ENCODE measurements at places on chromosomes 6 and 20.

DNA sequence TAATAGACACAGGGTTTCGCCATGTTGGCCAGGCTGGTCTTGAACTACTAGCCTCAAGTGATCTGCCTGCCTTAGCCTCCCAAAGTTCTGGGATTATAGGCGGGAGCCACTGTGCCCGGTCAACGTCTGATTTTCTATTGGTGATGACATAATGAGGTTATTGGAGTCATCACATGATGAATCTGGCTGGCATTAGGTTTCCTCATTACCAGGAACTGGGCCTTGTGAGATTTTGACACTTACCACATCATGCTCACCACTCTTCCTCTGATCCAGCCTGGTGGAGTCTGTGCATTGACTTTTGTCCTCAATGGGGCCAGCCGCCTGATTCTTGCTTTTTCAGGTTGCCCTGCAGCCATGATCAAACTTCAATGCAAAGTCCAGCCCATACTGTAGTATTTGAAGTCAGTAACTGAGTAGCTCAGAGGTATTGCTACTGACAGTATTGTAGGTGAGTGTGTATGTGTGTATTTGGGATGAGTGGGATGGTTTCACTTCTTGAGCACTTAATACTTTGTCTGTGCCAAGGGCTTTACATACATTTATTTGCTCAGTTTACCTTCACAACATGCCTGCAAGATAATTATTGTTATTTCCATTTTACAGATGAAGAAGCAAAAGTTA, 16.0 kb downstream of the ANKS1A start:
- no peak for DNase-seq

DNA sequence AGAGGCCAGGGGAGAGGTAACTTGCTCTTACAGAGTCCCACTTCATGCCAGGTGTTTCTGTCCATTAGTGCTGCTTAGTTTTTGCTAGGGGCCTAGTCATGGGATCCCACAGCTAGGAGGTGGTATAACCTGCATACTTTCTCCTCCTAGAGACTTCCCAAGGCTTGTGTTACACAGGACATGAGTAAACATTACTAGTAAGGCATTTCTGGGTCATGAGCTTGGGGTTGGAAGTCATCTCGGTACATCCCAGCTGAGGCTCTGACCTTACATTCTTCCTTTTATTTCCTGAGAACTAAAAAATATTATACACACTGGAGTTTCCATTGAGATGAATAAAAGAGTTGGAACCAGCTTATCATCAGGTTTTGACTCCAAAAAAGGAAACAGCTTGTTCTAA, 20.9 kb upstream of the PNPLA1 start:
- no peak for DNase-seq

- DNase-seq: no peak
Measured at GRCh38 chr20:14523090-14523489, 185.7 kb upstream of the FLRT3 start.

- DNase-seq: no peak
Measured at GRCh38 chr6:27669295-27669623, 196.4 kb upstream of the ZNF184 start.

DNA sequence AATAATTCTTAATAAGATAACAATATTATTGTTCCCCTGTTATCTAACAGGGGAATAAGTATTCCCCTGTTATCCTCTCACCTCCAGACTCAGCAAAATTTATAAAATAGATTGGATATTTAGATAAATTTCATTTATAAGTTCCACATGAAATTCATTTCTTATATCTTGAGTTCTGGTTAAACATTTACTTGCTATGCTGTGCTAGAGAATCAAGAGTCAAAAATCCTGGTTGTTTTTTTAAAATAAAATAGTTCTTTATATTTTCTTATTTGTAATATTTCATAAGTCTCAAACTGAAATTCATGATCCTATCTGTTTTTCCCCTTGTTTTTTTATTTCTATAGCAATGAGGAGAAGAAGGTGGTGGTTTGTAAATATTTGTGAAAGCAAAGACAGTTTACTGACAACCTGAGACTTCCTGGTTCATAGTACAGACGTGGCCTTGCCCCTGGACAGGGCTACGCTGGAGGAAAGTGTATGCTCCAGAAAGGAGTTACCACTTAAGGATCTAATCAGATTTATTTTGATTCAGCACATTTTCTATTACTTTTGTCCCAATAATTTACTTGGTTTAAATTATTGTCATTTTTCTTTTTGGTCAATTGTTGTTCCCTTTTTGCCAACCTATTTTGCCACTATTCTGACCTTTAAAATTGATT, 37.8 kb upstream of the MARCKS start:
- DNase-seq: no peak

- DNase-seq: no peak
Measured at GRCh38 chr6:12459945-12460661, 169.9 kb downstream of the EDN1 start.

DNA sequence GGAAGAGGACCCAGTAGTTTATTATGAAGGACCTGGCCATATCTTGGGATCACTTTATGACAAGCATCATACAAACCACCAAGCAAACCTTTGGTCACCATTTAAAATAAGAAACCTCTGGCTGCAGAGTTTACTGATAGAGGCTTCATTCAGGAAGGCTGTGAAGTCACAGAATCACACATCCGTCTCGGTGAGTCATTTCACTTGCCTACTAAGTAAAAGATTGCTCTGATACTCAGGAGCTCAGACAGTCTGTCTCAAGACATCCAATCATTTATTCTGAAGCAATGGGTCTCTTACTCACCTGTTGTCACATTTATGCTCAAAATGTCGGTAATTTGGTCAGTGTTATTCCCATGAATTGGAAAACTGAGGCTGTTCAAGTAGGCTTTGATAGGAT, 33.7 kb downstream of the ADGRF5 start:
- DNase-seq: no peak

DNA sequence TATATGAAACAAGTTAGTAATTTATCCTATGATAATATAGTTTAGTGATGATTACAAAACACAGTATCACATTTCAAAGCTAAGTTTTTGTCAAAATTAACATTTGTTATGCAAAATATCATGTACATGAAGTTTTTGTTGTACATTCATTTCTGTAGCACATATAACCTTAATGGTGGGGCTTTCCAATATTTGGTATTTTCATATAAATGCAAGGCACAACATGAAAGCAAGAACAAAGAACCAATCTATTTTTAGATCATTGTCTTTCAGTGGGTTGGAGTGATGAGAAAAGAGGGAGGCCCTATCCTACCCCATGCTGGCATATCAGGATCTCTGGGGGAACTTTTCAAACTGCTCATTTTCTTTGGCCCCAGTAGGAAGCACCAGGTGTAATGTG, 53.4 kb downstream of the FAM83B start:
- DNase-seq: no peak

DNA sequence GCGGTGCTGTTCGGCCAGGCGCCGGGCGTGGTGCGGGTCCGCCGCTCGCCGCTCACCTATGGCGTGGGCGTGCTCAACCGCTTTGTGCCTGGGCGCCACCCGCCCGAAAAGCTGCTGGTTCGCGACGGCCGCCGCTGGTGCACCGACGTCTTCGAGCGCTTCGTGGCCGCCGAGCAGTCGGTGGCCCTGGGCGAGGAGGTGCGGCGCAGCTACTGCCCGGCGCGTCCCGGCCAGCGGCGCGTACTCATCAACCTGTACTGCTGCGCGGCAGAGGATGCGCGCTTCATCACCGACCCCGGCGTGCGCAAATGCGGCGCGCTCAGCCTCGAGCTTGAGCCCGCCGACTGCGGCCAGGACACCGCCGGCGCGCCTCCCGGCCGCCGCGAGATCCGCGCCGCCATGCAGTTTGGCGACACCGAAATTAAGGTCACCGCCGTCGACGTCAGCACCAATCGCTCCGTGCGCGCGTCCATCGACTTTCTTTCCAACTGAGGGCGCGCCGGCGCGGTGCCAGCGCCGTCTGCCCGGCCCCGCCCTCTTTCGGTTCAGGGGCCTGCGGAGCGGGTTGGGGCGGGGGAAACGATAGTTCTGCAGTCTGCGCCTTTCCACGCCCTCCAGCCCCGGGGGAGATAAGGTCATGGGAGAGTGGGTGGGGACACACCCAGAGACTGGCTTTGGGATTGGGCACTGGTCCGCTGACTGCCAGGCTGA, 15.7 kb downstream of the ADISSP start:
- peak; percentile 82 for DNase-seq

DNA sequence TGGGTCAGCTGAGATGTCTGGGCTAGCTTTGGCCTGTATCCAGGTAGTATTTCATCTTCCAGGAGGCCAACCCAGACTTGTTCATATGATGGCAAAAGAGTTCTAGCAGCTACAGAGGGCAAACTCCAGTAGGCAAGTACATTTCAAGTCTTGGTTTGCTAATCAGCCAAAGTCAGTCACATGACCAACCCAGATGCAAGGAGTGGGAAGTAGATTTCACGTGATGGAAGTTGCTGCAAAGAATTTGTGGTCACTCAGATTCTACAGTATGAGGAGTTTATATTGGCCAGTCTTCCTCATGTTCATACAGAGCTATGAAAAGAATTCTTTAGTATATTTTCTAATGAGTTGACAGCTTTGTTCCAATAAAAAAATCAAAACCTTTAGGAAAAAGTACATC, 101.8 kb downstream of the PHACTR1 start:
- no peak for DNase-seq

- no peak for DNase-seq
Measured at GRCh38 chr20:58553841-58554240, 38.6 kb upstream of the APCDD1L start.

- DNase-seq: no peak
Measured at GRCh38 chr20:58139849-58140786, 88.3 kb downstream of the ANKRD60 start.

DNA sequence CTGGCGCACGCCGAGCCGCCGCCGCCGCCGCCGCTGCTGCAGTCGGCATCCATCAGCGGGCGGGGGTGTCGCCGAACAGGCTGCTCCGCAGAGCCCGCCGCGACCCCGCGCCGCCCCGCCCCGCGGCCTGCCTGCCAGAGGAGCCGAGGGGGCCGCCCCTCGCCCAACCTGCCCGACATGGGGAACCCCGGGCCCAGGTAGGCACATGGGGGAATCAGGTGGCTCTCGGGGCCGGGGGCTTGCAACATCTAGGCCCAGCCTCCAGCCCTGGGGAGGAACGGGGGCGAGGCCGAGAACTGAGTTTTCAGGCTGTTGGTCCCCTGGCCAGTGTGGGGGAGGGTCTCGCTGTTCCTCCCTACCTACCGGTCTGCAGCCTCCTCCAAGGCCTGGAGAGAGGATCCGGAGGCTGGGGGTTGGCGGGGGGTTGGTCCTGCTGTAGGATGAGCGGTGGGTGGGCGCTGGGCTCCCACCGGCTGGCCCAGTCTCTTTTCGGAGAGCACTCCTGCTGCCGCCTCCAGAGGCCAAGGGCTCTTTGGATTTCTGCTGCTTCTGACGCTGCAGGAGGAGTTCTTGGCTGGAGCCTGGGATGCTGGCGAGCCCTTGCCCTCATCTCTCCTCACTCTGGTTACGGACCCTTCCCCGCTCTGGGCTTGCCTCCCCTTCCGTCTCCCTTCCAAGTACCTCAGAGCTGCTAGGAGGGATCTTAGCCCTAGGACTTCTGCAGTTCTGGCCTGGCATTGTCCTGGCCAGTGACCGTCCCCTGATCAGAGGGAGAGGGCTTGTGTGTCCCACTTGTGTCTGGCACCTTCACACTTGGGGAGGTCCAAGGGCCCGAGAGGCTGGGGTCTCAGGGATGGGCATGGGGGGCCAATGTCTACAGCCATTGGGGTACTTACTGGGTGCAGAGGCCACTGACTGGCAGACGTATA, at the start of gene EPB41L1:
TSS of gene EPB41L1 (plus strand) at position 41 of the 929 bp plus-strand sequence. CDS start 19,038 bp downstream, outside the sequence.
- DNase-seq: no peak

DNA sequence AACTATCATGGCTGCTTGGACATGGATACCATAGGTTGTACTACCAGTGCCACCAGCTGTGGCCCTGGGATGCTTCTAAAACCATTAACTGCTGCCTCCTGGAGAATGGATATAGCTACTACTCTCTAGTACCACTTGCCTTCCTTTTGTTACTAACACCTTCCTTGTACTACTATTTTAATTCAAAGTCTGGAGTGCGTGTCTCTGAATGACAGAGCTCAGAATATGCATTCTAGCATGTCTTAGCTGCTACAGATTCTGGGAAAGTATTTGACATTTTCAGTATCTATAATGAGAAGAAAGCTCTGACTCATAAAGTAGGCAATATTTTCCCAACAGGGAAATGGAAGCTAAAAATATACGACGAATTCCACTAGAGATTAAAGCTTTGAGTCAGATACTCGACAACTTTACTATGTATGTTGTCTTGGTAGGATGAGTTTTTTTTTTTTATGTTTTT, 112.3 kb downstream of the PFDN4 start:
- no peak for DNase-seq

GRCh38 chr6:149864578-149865535, 698 bp upstream of the LRP11 start:
- DNase-seq: peak; percentile 13

DNA sequence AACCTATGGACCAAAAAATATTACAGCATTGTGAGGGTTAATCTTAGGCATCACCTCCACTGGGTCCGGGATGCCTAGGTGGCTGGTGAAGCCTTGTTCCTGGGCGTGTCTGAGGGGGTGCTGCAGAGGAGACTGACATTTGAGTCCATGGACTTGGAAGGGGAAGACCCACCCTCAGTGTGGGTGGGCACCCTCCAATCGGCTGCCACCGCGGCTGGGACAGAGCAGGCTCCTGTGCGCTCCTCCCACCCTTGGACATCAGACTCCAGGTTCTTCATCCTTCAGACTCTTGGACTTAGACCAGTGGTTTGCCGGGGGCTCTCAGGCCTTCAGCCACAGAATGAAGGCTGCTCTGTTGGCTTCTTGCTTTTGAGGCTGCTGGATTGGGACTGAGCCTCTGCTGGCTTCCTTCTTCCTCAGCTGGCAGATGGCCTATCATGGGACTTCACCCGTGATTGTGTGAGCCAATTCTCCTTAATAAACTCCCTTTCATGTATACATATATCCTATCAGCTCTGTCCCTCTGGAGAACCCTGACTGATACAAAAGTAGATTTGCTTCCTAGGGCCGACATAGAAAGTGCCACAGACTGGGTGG, 113.1 kb downstream of the TTLL2 start:
- no peak for DNase-seq

DNA sequence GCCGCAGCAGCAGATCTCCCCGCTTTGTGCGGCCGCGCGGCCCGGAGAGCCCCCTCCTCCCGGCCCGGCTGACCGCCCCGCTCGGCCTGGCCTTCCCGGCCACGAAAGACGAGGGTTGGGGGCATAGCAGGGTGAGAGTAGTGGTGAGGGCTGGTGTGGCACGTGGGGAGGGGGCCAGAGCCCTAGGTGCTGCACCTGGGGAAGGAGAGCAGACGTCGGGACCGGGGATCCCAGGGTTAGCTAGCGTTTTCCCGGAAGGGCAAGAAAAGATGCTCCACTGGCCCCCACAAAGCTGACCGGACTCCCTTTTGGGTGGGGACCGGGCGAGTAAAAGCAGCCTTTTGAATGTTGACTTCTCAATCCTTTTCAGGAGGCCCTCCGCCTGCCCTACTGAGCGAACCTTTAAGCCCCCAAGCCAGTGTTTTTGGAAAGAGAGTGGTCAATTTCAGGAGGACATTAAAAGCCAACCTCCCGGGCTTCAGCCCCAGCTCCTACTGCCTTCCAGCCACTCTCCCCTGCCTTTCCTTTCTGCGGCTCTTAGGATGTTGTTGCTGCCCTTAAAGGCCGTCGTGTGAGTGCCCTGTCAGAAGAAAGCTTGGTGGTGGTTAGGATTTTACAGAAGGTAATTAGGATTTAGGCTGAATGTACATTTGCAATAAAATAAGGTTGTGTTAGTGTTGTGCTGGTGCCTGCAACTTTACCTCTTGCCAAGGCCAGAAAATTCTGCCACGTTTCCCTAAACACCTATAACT, 648 bp upstream of the BACH2 start:
- no peak for DNase-seq

GRCh38 chr6:56540232-56541029, 102.3 kb downstream of the DST start:
- DNase-seq: no peak

- no peak for DNase-seq
Measured at GRCh38 chr6:111301946-111302345, 181.1 kb downstream of the REV3L start.
